ENCODE measurements at places on chromosomes 1 and 21. TPM values are rescaled to one million over a fixed set of nuclear protein-coding genes. Genes with fewer than 3 reads are reported as not detected.

Gene FLG2
- not detected for total RNA-seq

Gene OR2L5
- not detected for total RNA-seq

Gene CSMD2
- total RNA-seq, result not detected

Gene FCRL4
- under 0.01 TPM for total RNA-seq

Gene ADAMTS5
- under 0.01 TPM for total RNA-seq

Gene NHLH1
- total RNA-seq, result 0.19 TPM

Gene LAX1
- 0.10 TPM for total RNA-seq

Gene PHGDH
- total RNA-seq, result 10.5 TPM

Gene GNAT2
- not detected for total RNA-seq

Data from vein endothelial cell (primary cell).